ENCODE measurements at places on chromosomes 2 and 18.

- DNase-seq, result peak; percentile 56
Measured at GRCh38 chr2:101063352-101064124, 61.4 kb downstream of the RPL31 start.

DNA sequence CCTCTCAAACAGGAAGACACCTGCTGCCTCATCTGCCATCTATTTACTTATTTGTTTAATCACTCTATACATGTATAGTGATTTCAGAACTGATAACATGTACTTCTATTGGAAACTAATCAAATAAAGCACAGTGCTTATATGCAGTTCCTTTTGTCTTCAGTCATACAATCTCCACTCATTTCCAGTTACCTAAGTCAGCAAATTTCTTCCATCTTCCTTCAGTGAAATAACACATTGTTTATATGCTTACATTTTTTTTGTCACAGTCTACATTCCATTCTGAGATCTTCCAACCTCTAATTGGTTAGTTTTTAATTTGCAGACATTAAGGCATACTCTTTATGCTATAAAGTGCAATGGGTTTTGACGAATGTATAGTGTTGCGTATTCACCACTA lies 300.6 kb downstream of the NAPG start:
- no peak for DNase-seq

- no peak for DNase-seq
Measured at GRCh38 chr2:164745012-164745797, 96.4 kb downstream of the COBLL1 start.

GRCh38 chr2:225400060-225400511 lies 576 bp downstream of the NYAP2 start:
- DNase-seq, result peak; percentile 29

GRCh38 chr2:227473122-227473461 lies 1.1 kb downstream of the AGFG1 start:
- no peak for DNase-seq

DNA sequence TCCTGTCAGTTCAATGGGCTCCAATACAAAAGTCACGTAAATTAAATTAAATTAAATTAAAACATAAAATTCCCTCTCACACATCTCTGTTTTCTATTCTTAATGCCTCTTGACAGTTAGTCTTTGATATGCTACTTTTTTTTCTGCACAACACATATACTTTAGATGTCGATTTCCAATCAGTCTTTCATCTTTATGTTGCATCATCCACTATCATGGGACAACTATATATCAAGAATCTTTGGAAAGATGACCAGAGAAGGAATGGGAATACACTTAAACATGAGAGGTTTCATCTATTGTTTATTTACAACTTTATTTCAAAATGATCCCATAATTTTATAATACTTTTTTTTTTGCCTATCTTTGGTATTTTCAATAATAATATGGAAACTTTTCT lies 733.3 kb upstream of the FANCL start:
- no peak for DNase-seq

DNA sequence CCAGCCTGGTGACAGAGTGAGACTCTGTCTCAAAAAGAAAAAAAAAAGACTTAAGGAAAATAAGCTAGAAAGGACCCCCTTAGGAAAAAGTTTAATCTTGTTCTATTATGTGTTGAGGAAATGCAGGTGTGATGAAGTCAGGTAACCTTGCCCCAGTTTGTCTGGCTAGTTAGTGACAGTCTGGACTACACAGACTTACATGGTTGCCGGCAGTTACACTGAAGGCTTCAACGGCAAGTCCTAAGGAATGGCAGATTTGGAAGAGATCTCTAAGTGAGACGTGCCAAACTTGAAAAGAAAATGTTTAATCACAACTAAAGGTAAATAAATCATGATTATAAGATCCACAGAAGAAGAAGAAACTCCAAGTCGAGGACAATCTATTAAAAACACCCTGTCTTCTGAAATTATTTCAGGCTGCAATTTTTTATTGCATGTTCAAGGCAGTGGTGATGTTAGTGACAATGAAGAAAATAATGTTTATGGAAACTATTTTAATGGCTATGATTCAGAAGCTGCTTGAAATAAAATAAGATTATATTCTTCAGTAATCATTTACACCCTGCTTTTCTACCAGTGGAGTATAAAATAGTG lies 84.2 kb downstream of the TTC27 start:
- DNase-seq, result no peak

- DNase-seq, result no peak
Measured at GRCh38 chr2:182164686-182165085, 179.0 kb downstream of the PPP1R1C start.

GRCh38 chr18:45376193-45376592 lies 239.1 kb upstream of the SLC14A2 start:
- no peak for DNase-seq
